Thymus (tissue), 14 donors: ENCODE measurements at places on chromosomes 5 and 9. TPM values are rescaled to one million over a fixed set of nuclear protein-coding genes. Genes with fewer than 3 reads are reported as not detected.

Gene LHX6
- 0.47 TPM for total RNA-seq

Gene FGFR4
- total RNA-seq = 0.28 TPM

Gene PRRX2
- 1.3 TPM for total RNA-seq

Gene PHF24
- total RNA-seq = 0.28 TPM

Gene BNC2
- 3.9 TPM for total RNA-seq

Gene MFAP3
- total RNA-seq = 24.2 TPM

Gene PHYKPL
- 33.5 TPM for total RNA-seq

DNA sequence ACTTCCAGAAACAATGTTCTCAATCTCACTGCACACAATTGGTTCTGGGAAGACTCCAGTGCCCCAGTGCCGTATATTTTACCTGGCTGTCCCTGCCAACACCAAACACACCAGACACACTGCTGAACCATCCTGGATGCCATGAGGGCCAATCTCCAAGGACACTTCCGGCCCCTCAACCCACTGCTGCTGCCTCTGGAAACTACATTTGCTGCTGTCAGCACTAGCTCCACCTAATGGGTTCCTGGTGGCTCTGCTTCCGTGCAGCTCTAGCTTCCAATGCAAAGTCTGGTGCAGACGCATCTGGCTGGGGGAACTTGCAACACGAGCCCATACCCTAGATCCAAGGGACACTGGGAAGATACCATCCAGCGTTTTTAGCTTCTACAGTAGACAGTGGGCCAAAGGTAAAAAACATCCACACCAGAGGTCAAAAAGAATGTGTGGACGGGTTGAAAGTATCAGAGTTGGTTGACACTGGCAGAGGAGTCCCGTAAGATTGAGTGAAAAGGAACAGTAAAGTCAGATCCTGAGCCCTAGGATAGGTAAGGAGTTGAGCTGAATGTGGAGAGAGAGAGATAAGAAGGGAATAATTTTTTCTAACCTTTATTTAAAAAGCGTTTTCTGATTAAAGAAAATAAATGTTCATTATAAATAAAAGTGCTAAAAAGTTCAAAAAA lies 99.7 kb upstream of the KIF2A start:
- no peak for DNase-seq

GRCh38 chr9:81814401-81814793 lies 113.8 kb upstream of the SPATA31D4 start:
- DNase-seq = no peak

- DNase-seq = no peak
Measured at GRCh38 chr9:126431077-126431742, 104.6 kb downstream of the MVB12B start.

DNA sequence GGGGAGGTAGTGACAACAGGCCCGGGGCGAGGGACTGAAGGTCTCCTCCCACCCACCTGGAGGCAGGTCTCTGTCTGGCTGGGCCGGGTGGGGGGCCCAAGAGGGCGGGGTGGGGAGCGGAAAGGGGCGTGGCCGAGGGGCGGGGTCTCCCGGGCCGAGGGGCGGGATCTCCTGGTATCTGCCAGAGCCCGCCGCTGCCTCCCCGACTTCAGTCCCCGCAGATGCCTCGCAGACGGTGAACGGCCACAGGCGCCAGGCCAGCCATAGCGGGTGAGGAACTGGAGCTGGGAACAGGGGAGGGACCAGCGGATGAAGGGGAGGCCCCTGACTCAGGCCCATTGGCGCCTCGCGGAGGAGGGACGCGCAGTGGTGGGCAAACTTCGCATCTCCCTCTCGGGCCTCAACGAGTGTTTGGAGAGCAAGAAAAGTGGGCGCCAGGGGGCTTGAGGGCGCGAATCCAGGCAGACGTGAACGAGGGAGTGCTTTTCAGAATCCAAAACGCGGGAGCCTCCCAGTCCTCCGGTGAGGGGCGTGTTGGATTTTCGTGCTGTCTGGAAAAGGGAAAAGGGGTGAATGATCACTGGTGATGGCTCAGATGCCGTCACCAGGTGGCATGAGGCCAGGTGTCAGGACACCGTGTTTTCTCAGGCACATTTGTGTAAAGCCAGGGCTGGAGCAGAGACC lies at the start of gene ADGRD2:
TSS of gene ADGRD2 (plus strand) at position 211 of the 684 bp plus-strand sequence. CDS start 1,216 bp downstream, outside the sequence.
- DNase-seq = no peak

DNA sequence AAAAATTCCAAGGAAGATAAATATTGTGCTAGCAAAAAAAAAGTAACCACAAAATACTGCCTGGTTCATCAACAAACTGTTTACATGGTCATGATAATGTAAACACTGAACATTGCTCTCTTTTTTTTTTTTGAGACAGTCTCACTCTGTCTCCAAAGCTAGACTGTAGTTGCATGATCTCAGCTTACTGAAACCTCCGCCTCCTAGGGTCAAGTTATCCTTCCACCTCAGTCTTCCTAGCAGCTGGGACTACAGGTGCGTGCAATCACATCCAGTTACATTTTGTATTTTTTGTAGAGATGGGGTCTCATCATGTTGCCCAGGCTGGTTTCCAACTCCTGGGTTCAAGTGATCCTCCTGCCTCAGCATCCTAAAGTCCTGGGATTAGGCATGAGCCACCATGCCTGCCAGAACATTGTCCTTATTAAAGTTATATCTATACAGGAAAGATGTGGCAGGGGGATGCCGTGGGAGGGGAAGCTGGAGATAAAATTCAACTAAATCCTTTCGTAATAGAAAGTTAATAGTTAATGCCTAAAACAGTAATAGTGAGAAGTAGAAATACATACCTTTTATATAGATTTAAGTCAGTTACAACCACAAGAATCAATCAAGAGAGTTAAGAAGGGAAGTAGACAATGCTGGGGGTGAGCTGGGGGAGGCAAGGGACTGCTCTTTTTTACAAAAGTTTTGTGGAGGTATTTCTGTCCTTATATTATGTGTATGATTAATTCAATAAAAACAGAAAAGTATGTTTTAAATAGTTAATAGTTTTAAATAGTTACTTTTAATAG lies 52.3 kb downstream of the RGMB start:
- no peak for DNase-seq

GRCh38 chr5:5295351-5295750 lies 127.1 kb upstream of the ICE1 start:
- no peak for DNase-seq

- DNase-seq = no peak
Measured at GRCh38 chr5:126849101-126849678, 72.3 kb downstream of the LMNB1 start.

DNA sequence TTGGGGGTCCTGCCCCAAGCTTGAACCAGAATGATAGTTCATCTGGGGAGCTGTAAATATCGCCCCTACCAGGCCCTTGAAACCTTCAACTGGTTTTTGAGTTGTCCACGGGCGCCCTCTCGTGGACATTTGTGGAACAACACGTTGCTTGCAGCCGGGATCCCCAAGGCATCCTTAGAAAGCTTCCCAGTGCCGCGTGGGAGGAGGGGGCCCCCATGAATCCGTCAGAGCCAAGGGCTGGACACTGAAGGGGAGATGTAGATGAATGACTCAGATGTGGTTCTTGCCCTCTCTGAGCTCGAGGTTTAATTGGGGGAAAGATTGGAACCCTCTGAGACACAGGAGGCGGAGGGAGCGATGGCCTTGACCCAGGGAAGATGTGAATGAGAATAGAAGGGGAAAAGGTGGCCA lies 31.8 kb upstream of the ORM1 start:
- DNase-seq = peak; percentile 65

DNA sequence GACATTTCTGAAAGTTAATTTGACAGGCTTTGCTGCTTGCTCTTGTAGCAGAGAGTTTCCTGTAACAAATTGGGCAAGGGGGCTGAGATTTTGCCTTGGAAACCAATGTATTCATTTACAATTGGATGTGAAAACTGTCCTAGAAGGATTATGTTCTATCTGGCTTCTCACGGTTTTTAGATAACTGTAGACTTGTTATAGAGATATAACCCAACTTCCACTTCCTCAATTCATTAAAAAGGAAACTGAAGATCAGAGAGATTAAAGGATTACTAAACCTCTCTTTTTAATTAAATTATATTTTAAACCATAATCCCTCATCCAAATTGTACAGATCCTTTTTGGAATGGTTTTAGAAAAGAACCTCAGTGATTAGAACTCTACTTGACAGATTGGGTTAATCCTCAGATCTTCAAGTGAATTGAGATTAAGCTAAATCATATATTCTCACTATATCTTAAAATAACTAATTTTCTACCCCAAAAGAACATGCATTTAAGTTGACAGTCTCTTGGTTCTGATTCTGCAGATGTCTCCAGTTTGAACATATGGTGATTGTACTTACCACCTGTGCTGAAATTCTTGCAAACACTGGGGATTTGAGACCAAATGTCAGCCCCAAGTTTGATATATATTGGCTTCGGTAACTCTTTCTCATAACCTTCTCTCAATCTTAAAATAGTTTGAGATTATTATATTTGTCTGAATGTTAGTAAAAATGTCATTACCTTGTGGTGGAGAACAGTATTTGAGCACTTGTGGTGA lies 130.1 kb upstream of the C9orf72 start:
- no peak for DNase-seq

DNA sequence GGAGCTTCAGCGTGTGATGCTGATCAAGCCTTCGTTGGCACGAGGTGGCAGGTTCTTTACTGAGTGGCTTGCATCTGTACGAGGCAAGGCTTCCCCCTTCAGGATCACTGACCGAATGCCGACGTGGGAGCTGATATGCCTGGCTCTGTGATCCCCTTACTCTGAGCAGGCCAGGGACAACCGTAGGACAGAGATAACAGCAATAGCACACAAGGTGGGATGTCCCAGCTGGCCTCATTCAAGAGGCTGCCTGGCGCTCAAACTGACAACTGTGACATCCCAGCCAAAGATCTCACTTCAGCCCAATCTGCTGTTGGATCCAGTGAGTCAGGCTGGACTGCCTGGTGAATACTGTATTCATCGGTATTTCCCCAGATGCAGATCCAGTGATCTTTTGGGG lies 199.4 kb upstream of the PANK3 start:
- DNase-seq = no peak

DNA sequence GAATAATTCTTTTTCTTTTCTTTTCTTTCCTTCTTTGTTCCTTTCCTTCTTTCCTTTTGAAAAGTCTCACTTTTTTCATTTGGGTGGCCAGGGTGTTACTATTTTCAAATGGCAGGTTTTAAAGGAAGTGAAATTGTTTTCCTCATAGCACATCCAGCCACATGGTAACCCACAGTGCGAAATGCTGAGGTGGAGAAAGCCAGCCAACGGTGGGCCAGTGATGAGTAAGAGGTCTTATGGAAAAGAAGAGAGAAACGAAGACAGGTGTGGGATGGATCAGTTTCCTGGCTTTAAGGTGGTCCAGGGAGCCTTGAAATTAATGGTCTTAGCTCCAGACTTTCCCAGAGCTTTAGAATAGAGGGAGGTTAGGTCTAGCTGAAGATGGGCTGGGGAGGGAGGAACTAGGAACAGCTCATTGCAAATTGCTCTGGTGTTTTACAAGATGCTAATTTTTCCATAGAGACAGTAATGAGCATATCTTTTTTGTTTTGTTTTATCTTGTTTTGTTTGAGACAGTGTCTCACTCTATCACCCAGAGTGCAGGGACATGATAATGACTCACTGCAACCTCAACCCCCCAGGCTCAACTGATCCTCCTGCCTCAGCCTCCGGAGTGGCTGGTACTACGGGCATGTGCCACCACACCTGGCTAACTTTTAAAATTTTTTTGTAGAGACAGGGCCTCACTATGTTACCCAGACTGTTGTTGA lies 17.8 kb downstream of the ITK start:
- DNase-seq = no peak

DNA sequence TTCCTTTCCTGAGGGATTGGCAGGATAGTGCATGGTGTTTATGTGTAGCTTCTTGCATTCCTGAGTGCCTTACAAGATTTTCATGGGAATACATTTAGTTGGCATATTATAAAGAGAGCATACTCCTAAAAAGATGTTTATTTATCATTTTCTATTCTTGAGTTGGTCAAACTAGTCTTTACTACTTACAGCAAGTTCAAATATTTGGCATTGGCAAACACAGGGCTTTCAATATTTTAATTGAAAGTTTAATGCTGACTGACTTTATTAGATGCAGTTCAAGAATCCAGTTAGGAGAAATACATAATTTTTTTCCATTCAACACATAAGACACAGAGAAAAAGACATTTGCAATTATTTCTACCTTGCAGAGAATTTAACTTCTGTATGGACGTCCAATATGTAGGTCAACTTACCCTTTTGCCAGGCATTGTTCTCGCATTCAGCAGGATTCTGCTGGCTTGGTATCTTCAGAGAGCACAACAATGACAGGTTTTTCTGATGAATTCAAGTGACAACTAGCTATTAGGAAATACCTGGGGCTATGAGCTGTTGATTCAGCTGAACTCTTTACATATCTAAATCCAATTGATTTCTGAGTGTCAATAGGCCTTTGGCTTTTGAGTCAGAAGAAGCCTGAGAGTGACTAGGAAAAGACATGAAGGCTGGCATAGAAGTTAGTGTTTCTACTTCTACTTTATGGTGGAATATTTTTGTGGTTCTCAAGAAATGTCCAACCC lies 129.6 kb downstream of the LURAP1L start:
- DNase-seq = no peak
